ENCODE measurements at places on chromosomes 16 and 17. TPM values are rescaled to one million over a fixed set of nuclear protein-coding genes. Genes with fewer than 3 reads are reported as not detected.

Gene TNFSF13
- total RNA-seq, result 0.72 TPM

Gene CRK
- total RNA-seq, result 120 TPM

Gene CLEC19A
- total RNA-seq, result not detected

Gene ITGA3
- 533 TPM for total RNA-seq

Gene FOXC2
- not detected for total RNA-seq

Gene ADCY7
- 29.5 TPM for total RNA-seq

Gene SLC6A4
- not detected for total RNA-seq

Gene KCNJ18
- not detected for total RNA-seq

Gene CMTM4
- 17.8 TPM for total RNA-seq

Gene OR3A3
- not detected for total RNA-seq

Gene ALOX12B
- total RNA-seq, result not detected

Gene TCAP
- not detected for total RNA-seq

Gene MRM1
- total RNA-seq, result 5.9 TPM

Gene PABPN1L
- total RNA-seq, result not detected

Gene TSEN54
- total RNA-seq, result 12.7 TPM

Gene NUBP1
- total RNA-seq, result 25.2 TPM

Gene EFCAB5
- 0.22 TPM for total RNA-seq

Gene HID1
- total RNA-seq, result 4.7 TPM

Gene PLK1
- 70.7 TPM for total RNA-seq

Gene SGCA
- 5.5 TPM for total RNA-seq

Gene GSDMA
- total RNA-seq, result not detected

Gene FAM20A
- total RNA-seq, result 0.57 TPM

Gene CD300LG
- not detected for total RNA-seq

Gene HOXB6
- 0.29 TPM for total RNA-seq

Gene CEP112
- total RNA-seq, result 6.8 TPM

Gene ASPA
- total RNA-seq, result 0.22 TPM

Gene CACNA1G
- under 0.01 TPM for total RNA-seq

Gene C17orf78
- not detected for total RNA-seq

Gene SOST
- total RNA-seq, result not detected

Gene CES5A
- total RNA-seq, result not detected

Gene CCL4L2
- not detected for total RNA-seq

Gene DNASE1L2
- 0.86 TPM for total RNA-seq

Gene ZNF200
- 12.9 TPM for total RNA-seq

Gene CDH8
- total RNA-seq, result not detected

Gene HS3ST2
- not detected for total RNA-seq

Gene SCGB1C2
- total RNA-seq, result not detected

Gene DNAH3
- total RNA-seq, result 0.14 TPM

Gene MFAP4
- 4.0 TPM for total RNA-seq

Gene LGALS9B
- total RNA-seq, result not detected

Gene APOH
- total RNA-seq, result not detected

Data from placental pericyte (primary cell).